Activated naive CD8-positive, alpha-beta T cell treated with anti-CD3 and anti-CD28 coated beads for 36 hours (primary cell): ENCODE measurements at places on chromosomes 5 and 9.

DNA sequence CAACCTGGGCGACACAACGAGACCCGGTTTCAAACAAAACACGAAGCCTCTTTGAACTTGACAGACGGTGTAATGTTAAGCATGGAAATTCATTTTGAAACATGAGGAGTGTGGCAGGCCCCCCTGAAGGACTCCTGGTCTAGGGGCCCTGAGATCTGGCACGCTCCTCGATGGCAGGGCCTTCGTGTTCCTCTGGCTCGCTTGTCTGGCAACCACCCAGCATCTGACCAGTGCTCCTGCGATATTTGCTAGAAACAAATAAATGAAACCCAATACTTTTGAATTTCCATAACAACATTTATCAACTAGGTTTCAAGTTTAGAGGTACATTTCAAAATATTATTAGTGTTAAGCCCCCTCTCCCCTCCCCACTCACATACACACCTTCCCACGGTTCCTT, 193.0 kb downstream of the ERCC6L2 start:
- no peak for DNase-seq

GRCh38 chr5:158514319-158514985, 585.3 kb downstream of the EBF1 start:
- no peak for DNase-seq

- no peak for DNase-seq
Measured at GRCh38 chr5:63050916-63051315, 472.3 kb downstream of the LRRC70 start.

- DNase-seq, result peak; percentile 47
Measured at GRCh38 chr5:91419571-91420537, 36.7 kb upstream of the ARRDC3 start.

DNA sequence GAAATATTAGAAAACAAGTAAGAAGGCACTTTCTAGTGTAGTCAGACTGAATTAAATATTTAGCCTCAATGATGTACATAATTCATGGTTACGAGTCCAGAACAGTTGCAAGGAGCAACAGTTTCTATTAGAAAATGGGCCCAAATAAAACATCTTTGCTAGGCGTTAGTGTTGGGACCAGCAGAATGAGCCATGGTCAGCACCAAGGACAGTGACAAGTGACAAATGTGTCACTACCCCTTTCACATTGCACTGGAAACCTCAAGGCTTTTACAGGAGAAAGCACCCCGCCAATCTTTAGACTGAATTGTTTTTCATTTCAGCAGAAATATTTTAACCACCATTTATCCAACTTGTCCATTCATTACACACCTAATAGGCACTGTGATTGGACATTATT, 301.3 kb upstream of the ADCY2 start:
- DNase-seq, result no peak

- no peak for DNase-seq
Measured at GRCh38 chr5:114977979-114978573, 191.6 kb downstream of the TRIM36 start.

DNA sequence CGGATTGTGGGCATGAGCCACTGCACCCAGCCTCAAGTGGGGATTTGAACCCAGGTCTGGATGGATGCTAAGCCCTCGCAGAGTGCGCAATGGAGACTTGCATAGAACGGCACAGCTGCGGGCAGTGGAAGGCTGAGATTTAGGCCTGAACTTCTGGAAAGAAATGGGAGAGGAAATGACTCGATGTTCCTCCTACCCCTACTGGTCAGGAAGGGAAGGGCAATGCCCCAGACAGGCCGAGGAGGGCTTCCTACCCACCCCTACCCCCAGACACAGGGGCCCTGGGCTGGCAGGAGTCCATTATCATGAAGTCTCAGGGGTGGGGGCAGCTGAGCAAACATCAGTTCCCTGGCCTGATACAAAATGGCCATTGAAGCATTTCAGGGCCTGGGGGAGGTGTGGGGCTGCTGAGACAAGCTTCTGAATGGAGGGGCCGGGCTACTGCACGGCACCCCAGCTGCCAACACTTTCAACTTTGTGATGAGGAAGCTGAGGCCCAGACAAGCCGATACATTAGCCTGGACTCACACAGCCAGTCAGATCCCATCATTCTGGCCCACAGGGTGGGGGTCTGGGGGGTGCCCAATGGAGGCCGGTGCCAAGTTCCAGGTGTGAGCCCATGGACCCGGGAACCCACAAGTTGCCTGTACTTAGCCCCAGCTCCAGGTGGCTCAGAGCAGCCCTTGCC, 13.5 kb upstream of the WDR38 start:
- DNase-seq, result no peak

- DNase-seq, result no peak
Measured at GRCh38 chr9:124297551-124297901, 39.8 kb downstream of the NEK6 start.

GRCh38 chr5:158807-159447, 32.4 kb upstream of the LRRC14B start:
- DNase-seq, result no peak

GRCh38 chr9:114513055-114513958, 8.0 kb upstream of the WHRN start:
- no peak for DNase-seq

GRCh38 chr5:67954351-67954750, 261.2 kb upstream of the PIK3R1 start:
- no peak for DNase-seq

- DNase-seq, result no peak
Measured at GRCh38 chr9:107051392-107051791, 188.4 kb downstream of the ZNF462 start.

GRCh38 chr9:35962126-35962906, 4.4 kb upstream of the OR2S2 start:
- DNase-seq, result no peak

GRCh38 chr9:115106001-115106400, 12.0 kb downstream of the TNC start:
- no peak for DNase-seq

GRCh38 chr5:144333336-144333920, 162.8 kb downstream of the KCTD16 start:
- DNase-seq, result no peak

GRCh38 chr9:18235181-18235908, 238.6 kb upstream of the ADAMTSL1 start:
- no peak for DNase-seq

GRCh38 chr9:92664394-92665152, 5.4 kb downstream of the IPPK start:
- DNase-seq, result peak; percentile 13

GRCh38 chr9:2674141-2674824, 43.0 kb upstream of the KCNV2 start:
- no peak for DNase-seq

- no peak for DNase-seq
Measured at GRCh38 chr9:136220017-136220729, 15.2 kb upstream of the LHX3 start.

GRCh38 chr9:112495614-112496013, 9.0 kb downstream of the KIAA1958 start:
- no peak for DNase-seq

GRCh38 chr9:135591506-135592330, 30.2 kb downstream of the PAEP start:
- no peak for DNase-seq

- DNase-seq, result no peak
Measured at GRCh38 chr9:99416007-99416406, 193.9 kb downstream of the SEC61B start.

GRCh38 chr9:112295174-112295573, 38.2 kb downstream of the PTBP3 start:
- DNase-seq, result no peak

DNA sequence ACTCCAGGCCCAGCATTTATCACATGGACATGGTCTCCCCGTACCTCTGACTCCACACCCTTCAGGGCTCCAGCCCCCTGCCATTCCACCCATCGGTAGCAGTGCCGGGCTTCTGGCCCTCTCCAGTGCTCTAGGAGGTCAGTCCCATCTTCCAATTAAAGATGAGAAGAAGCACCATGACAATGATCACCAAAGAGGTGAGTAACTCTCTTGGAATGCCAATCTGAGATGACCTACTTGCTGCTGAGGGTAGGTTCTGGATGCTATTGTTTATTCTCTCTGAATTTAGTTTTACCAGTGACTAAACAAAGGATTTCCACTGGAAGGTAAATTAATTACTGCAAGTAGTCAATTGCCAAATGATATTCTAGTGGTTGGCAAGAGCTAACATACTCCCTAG, 80.8 kb downstream of the TLE4 start:
- DNase-seq, result no peak

DNA sequence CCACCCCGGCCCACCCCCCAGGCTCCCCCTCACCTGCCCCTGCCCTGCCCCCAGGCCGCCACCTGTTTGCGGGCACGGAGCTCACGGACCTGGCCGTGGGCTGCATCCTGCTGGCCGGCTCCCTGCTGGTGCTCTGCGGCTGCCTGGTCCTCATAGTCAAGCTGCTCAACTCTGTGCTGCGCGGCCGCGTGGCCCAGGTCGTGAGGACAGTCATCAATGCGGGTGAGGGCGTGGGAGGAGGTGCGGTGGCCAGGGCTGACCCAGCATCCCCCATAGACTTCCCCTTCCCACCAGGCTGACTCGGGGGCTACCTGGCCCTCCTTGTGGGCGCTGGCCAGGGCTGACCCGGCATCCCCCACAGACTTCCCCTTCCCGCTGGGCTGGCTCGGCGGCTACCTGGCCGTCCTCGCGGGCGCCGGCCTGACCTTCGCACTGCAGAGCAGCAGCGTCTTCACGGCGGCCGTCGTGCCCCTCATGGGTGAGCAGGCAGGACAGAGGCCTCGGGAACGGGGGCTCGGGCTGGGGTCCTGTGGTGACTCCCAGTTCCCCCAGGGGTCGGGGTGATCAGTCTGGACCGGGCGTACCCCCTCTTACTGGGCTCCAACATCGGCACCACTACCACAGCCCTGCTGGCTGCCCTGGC, 3.5 kb downstream of the SLC34A3 start:
- no peak for DNase-seq

GRCh38 chr5:66653325-66653724, 57.1 kb downstream of the MAST4 start:
- no peak for DNase-seq
